ENCODE measurements at places on chromosomes 16 and 17. TPM values are rescaled to one million over a fixed set of nuclear protein-coding genes. Genes with fewer than 3 reads are reported as not detected.

- no peak for DNase-seq
Measured at GRCh38 chr17:43658900-43659299, 2.8 kb downstream of the MEOX1 start.

GRCh38 chr17:79237448-79238053 is 162.9 kb downstream of the ENGASE start:
- no peak for DNase-seq

DNA sequence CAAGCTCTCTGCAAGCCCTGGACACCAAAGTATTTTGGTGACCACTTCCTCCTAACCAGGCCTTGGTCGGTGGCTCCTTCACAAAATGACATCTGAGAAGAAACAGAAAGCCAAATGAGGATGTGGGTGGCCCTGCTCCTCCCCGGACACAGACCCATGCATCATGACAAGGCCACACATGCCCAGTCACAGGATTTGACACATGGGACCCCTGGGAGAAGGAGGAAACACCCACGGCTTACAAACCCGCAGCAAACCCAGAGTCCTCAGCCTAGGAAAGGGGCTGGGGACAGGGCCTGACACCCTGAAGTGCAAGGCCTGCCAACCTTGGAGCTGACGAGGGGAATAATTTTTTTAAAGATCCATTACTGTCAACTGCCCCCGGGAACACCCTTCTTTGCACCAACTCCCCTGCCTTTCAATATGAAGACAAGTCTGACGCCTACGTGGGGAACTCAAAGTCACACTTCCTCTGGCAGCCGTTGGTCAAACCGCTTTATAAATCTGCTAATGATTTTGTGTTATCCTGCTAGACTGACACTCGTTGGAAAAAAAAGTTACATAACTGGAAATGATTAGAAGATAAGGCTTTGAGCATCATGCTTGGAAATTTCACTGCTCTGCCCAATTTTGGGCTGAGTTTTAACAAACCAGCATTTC is 41.3 kb downstream of the GAS7 start:
- DNase-seq: peak; percentile 36

The PPP1R1B gene
- 222 TPM for total RNA-seq
